Activated CD8-positive, alpha-beta T cell treated with anti-CD3 and anti-CD28 coated beads for 36 hours (primary cell): ENCODE measurements at places on chromosomes 5 and 9.

DNA sequence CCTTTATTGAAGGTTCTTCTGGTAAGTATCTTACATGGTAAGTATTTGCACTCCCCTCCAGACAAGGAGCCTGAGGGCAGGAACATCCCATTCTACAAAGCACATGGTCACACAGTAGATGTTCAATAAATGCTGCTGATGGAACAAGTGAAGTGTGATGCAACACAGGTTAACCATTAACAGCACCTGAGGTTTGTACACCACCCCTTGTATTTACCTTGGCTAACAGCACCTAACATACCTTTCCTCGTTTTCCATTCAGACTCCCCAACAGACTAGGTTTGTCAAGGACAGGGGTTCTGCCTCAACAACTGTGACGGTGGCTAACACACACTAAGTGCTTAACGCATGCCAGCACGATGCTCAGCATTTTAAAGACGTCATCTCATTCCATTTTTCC is 213.6 kb downstream of the MAPKAP1 start:
- DNase-seq: no peak

DNA sequence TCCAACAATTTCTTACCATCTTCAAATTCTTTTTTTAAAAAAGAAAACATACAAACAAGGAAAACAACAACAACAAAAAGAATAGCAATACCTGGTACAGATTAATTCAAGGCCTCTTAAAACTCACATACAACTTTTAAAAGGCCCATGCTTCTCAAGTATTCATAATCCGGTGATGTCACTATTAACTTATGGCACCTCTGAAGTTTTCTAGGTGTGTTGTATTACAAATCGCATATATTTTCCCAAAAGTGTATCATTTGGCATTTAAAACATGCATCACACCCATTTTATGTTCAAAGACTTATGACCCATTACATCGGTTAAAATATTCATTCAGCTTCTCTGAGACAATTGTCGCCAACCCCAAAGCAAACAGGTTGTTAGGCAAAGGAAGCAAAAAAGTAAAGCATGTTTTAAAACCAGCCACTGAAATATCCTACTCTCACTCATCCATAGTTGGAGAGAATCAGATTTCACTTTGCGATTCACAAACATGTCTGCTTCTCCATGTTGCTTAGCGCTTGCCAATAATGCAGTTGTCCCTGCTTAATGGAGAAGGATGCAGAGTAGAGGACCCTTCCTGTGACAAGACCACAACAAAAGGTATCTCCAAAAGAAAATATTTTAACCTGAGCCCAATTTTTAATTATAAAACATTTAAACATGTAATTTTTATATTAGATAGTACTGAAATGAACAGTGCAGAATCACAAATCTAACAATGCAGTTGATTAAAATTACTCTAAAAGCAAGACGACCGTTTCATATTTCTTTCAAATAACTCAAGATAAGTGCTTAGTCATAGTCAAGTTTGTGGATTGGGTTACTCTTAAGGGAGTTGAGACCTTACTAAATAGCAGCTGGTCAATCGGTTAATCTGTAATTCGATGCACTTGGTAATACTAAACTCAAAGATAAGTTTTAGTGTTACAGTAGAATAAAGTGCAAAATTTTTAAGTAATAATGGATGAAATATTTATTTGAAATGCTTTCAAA is 1.6 kb downstream of the SKP1 start:
- no peak for DNase-seq

DNA sequence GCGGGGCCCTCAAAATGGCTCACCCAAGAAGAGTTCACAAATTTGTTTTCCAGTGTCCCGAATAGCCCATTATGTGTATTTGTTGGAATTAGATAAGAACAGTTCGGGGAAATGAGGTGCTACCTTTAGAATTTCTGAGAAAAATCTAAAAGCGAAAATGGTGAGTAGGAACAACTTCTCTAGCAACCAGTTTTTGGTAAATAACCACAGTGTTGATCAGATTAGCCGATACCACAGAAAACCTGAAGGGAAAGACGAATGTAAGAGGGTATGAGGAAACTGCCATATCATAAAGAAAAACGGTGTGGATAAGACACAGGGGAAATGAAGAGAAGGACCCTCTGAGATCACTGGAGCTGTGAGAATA is 31.0 kb downstream of the ADAM19 start:
- DNase-seq: no peak

- no peak for DNase-seq
These were observed 71.2 kb downstream of the ZSWIM6 start for GRCh38 chr5:61402970-61403900.

DNA sequence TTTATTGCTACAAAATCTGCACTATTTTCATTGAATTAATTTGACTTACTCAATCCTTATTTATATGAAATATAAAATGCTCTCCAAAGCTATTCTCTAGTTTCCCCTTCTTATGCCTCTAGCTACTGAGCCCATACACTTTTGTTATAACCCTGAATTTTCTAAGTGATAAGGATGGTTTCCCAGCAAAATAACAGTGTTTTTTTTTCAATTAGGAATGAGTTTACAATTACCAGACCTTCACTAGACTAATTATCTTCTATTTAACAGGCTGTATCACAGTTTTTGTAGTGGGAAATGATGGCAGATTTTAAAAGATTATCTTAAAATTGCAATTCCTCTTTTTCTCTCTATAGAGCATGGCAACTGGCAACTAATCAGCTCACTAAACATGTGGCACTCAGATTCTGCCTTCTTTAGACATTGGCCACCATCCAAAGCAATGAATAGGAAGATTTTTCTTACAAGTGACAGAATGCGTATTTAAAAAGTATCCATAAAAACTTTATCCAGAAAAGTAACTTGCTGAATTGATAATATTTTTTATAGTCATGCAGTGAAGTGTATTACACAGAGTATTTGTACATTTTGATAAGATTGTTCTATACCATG is 585.7 kb upstream of the ZNF608 start:
- no peak for DNase-seq

DNA sequence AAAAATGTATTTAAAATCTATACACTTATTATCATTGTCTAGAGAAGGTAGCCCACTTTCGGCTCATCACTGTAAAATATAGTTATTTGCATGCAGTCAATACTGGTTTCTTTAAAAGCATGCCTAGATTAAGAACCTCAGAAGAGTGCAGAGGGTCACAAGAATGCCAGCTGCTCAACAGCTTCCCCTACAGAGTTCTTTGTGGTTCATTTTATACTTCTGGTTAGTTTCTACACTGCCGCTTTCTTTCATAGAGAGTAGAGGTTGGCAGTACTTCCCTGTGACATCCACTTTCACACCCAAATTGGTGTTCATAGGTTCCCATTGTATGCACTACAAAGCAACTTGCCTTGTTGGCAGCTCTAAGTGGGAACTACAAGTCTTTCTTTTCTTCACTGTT is 137.3 kb downstream of the KIAA0825 start:
- no peak for DNase-seq

GRCh38 chr5:137778772-137779564 is 24.8 kb upstream of the HNRNPA0 start:
- DNase-seq: no peak
